ENCODE measurements at places on chromosomes 2 and 18.

GRCh38 chr2:50591642-50592041 lies 440.3 kb downstream of the NRXN1 start:
- no peak for DNase-seq

- no peak for DNase-seq
These were observed 58.6 kb downstream of the LRP2 start for GRCh38 chr2:169303579-169304305.

GRCh38 chr2:100125626-100126025 lies 16.8 kb downstream of the AFF3 start:
- DNase-seq = no peak

- DNase-seq = no peak
These were observed 114.1 kb upstream of the NEDD4L start for GRCh38 chr18:57929922-57930321.

DNA sequence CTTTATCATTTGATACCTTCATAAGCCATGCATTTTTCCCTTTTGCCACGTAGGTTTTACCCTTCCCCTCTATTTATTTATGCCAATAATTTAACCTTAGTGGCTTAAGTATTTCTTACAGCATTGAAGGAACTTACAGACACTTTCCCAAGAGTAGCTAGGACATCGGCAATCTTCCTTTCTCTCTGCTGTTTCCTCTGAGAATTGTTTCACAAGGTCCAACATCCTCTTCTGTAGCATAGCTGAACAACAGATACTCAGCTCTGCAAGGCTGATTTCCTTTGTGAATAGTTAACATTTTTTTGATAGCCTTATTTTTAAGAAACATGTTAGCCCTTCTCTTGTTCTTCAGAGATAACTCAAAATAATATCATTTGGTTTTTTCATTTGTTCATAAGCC lies 1.1 kb upstream of the GCA start:
- no peak for DNase-seq

GRCh38 chr2:226725126-226725860 lies 74.3 kb downstream of the IRS1 start:
- no peak for DNase-seq

DNA sequence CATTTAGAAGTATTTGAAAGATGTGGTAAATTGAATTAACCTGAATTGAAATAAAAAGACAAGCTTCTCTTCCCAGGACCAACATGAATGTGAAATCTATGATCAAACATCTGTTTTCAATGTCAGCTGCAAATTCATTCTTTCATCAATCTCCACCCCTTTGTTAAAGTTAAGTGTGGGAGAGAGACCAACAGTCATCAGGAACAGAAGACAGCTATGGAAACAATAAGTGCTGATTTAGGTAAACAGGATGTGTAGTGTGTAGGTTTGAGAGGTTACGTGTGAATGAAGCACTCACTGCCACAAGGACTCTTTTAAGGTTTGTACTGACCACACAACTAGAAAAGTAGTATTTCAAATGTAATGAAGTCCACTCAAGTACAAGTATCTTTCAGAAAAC lies 1659.8 kb upstream of the CELF4 start:
- DNase-seq = no peak

DNA sequence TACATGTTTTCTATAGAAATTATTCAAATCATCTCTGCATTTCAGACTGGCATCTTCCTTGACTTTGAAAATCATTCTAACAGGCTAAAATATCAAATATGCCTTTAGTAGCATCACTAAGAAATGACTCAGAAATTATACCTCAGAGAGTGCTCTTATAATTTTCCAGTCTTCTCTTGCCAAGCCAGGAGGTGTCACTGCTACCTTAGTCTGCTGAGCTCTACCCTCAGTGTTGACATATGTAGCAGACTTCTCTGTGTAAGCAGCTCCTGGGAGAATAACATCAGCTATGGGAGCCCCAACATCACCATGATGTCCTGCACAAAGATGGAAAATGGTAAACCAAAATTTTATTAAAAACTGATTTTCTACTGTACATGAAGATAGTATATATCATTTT lies 31.6 kb downstream of the NDUFS1 start:
- no peak for DNase-seq

DNA sequence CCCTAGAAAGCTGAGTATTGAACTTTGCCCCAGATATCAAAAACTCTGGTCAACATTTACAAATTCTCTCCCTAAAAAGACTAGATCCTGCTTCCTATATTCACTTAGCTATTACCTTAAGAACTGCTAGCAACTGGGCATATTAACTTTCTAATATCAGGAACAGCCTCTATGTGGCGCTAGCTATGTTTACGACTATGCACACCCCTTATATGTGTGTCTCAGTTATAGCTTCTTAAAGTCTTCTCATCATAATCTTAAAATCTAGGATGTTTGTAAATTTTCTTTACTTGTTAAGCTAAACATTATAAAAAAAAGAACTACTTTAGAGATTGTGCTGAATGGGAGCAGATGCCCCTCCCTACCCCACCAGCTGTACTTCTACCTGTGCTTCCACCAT lies 1.7 kb upstream of the STAMBP start:
- DNase-seq = no peak

- DNase-seq = no peak
These were observed 36.3 kb downstream of the IRS1 start for GRCh38 chr2:226763320-226763719.

DNA sequence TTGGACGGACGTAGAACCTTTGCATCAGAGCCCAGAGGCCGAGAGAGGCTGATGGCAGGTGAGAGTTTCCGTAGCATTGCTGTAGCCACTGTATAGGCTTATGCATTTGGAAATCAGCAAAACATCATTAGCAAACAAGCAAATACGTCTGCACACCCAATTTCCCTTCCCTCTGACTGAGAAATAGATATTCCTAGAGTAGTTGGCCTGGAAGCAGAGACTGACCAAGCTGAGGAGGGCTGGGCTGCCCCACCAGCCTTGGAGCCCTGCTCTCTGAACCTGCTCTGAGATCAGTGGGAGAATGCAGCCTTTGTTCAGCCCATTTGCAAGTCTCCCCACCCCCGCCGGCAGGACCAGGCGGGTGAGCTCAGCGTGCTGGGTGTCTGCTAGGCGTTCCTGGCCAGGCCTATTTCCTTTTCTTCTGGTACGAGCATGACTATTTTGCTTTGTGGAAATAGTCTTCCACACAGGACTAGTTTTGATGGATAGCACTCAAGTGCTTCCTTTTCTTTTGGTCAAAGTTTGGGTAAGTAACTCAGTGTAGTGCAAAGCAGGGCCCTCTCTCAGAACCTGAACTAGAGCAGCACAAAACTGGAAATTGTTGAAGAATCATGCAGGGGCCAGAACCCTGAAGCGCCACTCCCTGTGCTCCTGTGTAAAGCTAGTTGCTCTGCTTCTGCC lies 21.9 kb upstream of the RNF149 start:
- no peak for DNase-seq

DNA sequence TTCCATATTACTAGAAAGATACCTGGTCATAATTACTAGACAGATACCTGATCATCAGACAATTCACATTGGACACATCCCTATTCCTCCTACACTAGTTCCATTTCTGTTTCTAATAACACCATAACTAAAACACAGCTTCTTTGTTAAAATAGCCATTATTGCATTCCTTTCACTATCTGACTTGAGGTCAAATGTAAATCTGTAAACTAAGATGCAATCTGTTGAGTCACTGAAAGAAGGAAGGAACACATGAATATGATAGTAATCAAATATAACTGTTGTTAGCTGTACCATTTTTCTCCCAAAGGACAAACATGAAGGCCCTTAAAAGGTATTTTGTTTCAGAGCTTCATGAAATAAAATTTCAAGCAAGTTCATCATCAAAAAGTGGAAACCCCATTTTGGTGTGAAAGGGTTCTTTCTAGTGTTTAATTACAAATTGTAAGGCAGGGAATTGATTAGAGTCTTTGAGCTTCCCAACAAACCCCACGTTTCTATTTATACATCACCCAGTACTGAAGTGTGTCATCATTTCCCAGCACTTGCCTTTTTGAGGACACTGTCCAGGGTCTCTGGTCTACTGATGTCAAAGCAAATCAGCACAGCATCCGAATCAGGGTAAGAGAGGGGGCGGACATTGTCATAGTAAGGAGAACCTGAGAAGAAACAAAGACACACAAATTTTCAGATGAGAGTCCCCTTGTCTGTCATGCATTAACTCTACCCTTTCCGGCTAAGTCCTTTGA lies 13.0 kb downstream of the RND3 start:
- DNase-seq = no peak

- DNase-seq = no peak
These were observed 122.3 kb upstream of the SIX2 start for GRCh38 chr2:45131587-45131986.

DNA sequence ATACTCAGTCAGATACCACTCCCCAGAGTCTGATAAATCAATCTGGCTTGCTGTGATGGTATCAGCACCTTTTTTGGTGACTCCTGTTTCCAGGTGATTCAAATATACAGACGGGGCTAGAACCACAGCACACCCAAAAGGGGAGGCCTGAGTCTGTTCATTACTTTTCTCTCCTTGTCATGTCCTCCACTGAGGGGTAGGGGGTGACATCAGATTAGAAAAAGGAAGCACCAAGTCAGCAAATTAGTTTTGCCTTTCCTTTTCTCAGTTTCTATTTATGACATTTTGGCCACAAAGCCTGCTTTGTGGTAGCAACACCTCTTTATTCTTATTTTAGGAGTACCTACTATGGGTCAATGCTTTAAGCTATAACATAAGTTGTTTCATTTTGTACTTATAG lies 127.4 kb downstream of the CCDC102B start:
- no peak for DNase-seq

DNA sequence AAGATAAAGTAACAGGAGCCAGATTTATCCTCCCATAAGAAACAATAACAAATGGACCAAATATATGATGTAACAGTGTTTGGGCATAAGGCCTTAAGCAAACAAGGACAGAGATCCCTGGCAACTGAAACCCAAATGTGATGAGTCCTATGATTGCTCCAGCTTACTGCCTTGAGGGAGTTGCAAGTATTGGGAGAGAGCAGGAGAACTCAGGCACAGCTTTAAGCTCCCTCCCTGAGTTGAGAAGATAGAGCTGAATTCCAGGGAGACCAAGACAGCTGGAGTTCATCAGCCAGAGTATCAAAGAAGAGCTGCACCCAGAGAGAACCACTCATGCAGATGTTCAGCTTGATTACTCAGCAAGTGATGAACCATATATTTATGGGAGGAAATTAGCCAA lies 814.5 kb upstream of the RAB6C start:
- DNase-seq = no peak

DNA sequence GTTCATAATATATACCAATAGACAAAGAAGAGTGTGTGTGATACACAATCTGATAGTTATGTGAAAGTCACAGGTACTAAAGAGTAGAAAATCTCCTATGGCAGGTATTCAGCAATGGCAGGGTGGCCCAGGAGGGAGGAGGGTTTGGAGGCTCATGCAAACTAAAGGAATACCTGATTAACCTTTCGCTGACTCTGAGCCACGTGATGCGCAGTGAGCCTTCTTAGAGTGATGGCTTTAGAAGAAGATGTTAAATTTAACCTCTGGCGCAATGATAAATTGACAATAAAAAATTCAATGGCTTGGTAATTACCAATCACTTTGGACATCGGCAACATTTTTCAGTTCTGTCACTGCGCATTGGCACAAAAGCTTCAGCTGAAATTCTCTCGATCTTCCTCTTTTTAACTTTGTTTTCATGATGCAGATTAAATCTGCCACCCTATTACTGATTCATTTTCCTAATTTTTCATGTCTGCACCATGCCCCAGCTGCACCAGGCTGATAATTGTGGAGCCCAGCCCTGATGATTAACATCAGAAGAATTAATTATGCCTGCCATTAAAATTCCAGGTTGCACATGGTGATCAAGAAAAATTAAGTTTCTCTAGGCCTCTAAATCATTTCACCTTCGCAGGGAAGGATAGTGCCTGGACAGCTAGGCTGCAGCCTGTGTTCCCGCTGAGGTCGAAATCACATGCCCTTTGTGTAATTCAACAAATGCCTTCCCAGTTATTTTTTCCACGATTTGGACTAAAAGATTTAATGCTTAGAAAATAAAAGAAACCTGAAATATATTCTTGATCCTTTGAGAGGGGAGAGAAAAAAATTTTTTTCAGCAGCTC lies 250.6 kb upstream of the HNRNPA3 start:
- no peak for DNase-seq

GRCh38 chr2:127032621-127033020 lies 74.3 kb downstream of the BIN1 start:
- DNase-seq = no peak

GRCh38 chr2:121368836-121369235 lies 83.8 kb upstream of the TFCP2L1 start:
- DNase-seq = no peak

- no peak for DNase-seq
These were observed 66.8 kb upstream of the FZD7 start for GRCh38 chr2:201966691-201967438.

DNA sequence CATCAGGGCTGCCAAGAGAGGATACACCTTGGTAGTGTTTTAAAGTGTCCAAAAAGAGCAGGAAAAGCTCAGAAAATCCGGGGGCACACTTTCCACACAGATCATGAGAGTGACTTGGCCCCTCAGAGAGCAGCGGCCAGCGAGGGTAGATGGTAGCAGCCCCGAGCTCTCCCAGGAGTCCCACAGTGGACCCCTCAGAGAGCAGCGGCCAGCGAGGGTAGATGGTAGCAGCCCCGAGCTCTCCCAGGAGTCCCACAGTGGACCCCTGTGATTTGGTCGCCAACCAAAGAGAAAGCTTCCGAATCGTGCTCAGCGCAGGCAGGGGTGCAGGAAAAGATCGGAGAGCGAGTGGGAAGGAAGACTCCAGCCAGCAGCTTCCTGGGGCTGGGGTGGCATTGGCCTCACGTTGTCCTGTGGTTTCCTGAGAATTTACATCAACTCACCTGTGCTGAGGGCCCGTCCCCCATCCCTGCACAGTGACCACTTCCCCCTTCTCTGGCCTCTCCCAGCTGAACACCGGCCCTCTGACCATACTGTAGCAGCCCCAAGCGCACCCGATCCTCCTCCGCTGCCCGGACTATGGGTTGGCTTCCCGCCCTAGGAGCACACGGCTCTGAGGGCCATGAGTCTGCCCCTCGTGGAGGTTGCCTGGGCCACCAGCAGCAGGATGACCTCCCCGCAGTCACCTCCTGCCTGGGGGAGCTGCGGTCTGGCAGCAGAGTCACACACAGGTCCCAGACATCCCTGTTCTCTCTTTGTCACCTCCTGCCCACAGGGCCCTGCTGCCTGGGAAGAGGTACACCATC lies 33.7 kb downstream of the MTERF4 start:
- no peak for DNase-seq

DNA sequence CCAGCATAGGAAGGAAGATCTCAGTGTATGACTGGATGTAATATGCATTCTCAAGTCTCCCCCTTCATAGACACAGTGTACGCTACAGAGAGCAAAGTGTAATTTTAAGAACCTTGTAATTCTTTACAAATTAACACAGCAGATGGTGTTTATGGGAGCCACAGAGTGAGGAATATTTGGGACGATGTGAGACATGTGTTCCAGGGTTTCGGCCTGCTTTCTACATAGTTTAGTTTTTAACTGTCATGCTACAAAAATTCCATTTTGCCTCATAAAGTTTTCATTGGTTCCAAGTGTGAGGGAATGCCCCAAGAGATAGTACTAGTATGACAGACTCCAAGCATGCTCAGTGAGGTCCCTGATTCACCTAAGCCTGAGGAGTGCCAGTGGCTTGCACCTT lies 76.2 kb upstream of the LRRTM1 start:
- DNase-seq = no peak

- DNase-seq = no peak
These were observed 440.8 kb upstream of the KLHL29 start for GRCh38 chr2:22944143-22944542.
